ENCODE measurements at places on chromosomes 5 and 9.

DNA sequence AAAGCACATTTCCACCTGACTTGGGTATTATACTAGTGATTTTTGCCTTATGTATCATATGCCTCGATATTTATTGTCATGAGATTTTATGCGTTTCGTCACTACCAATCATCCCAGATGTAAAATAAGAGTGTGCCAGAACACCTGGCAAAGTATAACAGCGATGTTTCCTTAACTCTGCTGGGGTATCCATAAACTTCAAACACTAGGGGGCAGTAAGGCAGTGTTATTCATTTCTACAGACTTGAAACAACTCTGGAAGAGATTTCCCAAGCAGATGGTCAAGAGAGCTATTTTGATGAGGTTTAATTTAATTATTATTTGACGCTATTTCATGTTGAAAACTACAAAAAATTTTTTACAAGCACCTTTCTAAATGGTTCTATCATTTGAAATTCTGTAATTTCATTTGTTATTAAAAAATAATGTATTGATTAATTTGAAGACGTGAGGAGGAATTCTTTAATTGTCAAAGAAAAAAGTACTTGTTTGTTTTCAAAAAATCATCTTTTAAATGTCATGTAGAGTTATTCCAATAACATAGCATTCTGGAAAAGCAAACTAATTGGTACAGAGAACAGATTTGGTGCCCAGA lies 388.5 kb upstream of the CTNND2 start:
- no peak for DNase-seq

DNA sequence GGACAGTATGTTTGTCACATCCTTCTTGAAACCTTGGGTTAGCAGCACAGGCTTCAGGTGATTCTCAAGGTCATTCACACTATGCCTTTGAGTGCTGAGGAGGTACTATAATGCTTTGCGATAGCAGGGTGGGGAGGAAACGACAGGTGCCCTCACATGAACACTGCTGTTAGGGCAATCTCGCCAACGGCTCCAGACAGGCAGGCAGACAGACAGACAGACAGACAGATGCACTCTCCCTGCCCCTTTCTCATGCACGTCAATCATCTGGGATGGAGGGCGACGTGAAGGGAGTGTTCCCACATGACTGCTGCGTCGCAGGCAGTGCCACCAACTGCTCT lies 82.9 kb downstream of the RAPGEF1 start:
- no peak for DNase-seq

DNA sequence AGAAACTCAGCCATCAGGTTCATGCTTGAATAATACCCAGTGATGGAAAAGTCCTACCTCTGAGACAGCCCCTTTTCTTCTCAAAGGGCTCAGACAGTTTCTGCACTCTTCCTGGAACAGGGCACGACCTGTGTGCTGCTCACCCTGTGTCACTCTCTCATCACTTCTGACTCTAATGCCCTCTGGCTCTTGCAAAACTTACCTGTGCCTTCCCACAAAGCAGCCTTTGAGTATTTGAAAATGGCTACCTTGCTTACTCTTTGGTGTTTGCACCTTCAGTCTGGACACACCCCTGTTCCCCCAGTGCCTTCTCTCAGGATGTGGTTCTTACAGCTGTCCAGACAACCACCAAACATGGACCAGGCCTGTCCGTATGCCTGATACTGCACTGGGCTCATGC lies 171.4 kb downstream of the GRIA1 start:
- DNase-seq: no peak

GRCh38 chr9:128911529-128912035 lies 9.2 kb upstream of the PHYHD1 start:
- no peak for DNase-seq

GRCh38 chr9:71761938-71762353 lies 6.4 kb downstream of the CEMIP2 start:
- DNase-seq: no peak

DNA sequence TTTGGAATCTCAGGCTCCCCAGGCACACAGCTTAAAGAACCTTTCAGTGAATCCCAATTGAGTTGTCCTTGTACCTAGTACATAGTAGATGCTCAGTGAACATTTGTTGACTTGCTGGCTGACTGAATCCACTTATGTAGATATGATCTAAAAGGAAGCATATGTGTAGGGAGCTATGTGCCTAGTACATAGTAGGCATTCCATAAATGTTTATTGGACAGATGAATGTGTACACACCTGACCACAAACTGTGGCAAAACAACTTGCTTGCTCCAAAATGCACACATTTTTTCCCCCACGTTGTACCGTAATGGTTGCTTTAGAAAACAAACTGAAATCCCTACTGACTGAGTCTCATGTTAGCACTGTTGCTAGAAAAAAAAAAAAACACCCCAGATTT lies 80.2 kb upstream of the IL12B start:
- DNase-seq: no peak

DNA sequence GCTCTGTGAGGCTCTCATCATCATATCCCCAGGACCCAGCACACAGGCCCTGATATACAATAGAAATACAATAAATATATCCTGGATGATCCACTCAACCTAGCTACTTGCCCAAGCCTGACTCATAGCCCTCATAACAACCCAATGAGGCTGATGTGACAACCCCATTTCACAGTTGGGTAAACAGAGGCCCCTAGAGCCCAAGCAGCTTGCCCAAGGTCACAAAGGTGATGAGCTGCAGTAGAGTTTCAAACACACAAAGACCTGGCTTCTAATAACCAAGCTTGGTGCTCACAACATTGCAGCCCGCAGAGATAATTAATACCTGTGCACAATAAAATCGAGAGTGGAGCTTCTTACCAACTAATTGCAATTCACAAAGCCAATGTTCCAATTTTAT lies 3.2 kb upstream of the AKNA start:
- DNase-seq: no peak

- no peak for DNase-seq
Observed at GRCh38 chr5:1010641-1011046, 2.0 kb downstream of the NKD2 start.
